ENCODE measurements at places on chromosomes 3 and 15. TPM values are rescaled to one million over a fixed set of nuclear protein-coding genes. Genes with fewer than 3 reads are reported as not detected.
A peak's percentile ranks its signal among the peaks of the same experiment; 100 is the strongest.

Gene PPP1R14D
- not detected for total RNA-seq

Gene LINGO1
- total RNA-seq = not detected

Gene ZNF774
- total RNA-seq = 2.9 TPM

DNA sequence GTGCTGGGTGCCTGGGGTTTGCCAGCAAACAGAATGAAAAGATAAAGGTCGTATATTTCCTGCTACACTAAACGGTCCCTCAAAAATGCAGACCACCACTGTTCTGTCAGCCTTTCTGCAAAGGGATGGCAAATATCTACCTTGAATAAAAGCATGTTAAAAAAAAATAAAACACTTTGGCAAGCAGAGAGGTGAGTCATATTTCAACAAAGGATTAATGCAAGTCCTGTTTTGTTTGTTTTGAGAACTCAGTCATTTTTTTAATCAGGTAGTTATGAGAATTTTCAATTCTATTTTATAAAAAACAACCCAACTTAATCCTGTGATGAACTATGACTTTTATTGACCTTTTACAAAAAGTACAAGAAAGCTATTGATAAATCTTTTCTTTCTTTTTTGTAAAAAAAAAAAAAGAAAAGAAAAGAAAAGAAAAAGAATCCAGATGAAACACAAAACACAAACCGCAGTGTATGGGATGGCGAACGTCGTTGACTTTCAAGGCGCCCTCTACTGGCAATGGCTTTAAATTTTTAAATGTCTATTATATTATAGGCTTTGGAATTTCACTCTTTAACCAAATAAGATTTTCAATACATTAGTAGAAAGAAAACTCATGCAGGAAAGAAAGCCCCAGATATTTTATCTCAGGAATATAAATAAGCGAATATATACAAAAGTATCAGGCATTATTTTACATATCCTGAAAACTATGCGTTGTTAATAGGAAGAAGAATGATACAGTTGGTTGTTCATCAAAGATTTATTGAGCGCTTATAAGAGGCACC is 87.8 kb downstream of the NCEH1 start:
- no peak for DNase-seq

DNA sequence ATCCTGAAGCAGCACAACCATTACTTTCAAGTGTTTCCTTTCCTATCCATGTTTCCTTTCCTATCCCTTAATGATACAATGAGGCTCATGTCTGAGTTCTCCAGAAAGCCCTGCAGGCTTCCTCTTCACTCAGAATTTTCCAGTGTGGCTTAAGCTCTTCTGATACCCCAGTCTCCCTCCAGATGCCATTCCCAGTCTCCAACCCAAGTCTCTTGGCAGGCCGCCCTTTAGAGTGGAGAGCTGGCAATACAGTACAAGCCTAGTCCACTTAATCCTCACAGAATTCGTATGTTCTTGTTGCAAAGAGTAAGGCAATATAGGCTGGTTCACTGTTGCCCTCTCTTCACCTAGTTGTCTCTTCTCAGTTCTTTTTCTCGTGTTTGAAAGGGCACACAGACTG is 503.9 kb upstream of the MDFIC2 start:
- DNase-seq = no peak

DNA sequence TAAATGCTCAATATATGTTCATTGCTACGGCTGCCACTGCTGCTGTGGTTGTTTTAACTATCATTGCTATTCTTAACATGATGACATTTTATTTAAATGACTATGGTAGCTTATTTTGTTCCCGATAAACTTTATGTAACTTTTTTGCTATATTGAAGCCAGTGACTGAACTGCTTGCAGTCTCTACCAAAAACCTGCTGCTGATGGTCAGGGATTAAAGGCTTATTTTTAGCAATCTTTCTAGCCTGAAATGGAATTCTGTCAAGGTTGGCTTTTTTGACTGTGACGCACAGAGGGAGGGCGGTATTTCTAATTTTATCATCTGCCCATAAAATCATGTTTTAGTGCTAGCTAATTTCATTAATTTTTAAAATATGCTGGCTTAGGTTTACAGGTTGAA is 271.8 kb downstream of the KCNH8 start:
- DNase-seq = no peak

GRCh38 chr3:69087030-69087791 is 2.5 kb downstream of the ARL6IP5 start:
- DNase-seq = no peak

DNA sequence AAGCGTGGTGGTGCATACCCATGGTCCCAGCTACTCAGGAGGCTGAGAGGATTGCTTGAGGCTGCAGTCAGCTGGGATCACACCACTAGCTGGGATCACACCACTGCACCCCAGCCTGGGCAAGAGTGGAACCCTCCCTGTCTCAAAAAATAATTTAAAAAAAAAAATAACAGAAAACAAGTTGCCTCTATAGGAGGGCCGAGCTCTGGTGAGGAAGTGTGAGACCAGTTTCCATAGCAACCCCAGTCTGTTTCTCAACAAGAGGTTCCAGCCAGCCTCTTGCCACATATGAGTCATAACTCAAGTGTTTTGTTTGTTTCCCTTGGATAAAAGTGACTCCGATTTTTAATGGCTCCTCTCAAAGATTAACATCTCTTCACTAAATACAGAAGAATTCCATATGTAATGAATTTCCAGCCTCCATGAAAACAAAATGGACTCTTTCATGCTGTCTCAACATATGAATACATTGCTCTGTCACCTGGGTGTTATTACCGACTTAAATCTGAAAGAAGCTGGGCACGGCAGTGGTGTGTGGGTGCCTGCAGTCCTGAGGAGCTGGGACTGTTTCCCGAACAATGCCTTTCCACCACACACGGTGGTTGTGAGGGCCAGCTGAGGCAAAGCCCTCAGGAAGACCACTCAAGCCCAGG is 19.7 kb downstream of the TMEM43 start:
- peak; percentile 33 for DNase-seq

DNA sequence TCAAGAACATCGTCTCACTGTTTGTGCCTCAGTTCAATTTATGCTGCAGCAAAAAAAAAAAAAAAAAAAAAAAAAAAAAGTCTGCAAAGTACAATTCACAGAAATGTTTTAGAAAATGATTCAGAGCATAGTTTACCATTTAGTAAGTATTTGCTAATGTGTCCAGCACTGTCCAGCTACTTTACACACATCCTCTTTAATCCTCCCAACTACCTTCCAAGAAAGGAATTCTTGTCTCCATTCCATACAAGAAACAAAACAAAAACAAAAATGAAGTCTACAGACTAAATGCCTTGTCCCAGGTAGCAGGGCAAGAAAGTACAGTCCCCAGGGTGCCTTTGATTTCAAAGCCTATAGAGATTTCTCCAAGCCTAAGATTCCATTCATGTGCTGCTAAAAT is 38.9 kb upstream of the SNTN start:
- no peak for DNase-seq

- DNase-seq = no peak
Measured at GRCh38 chr3:15690230-15690629, 88.7 kb downstream of the BTD start.

DNA sequence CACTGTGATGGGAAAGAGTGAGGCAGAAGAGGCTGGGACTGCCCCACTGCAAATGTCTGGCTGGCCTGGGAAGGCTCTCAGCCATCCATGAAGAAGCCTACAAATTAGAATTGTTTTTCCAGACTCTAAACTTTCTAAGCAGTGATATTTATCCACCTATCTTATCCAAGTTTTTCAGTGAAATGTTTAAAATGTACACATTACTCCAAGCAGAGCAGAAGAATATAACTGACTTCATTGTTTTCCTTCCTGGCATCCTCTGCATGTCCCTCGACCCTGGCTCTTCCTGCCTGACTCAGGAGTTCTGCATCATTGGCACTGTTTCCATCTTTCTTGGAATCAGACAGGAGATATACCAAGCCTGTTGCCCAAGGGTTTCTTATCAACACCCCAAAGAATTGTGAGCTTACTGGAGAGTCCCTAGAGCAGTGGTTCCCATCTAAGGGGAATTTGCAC is 401.5 kb upstream of the PROK2 start:
- DNase-seq = no peak

DNA sequence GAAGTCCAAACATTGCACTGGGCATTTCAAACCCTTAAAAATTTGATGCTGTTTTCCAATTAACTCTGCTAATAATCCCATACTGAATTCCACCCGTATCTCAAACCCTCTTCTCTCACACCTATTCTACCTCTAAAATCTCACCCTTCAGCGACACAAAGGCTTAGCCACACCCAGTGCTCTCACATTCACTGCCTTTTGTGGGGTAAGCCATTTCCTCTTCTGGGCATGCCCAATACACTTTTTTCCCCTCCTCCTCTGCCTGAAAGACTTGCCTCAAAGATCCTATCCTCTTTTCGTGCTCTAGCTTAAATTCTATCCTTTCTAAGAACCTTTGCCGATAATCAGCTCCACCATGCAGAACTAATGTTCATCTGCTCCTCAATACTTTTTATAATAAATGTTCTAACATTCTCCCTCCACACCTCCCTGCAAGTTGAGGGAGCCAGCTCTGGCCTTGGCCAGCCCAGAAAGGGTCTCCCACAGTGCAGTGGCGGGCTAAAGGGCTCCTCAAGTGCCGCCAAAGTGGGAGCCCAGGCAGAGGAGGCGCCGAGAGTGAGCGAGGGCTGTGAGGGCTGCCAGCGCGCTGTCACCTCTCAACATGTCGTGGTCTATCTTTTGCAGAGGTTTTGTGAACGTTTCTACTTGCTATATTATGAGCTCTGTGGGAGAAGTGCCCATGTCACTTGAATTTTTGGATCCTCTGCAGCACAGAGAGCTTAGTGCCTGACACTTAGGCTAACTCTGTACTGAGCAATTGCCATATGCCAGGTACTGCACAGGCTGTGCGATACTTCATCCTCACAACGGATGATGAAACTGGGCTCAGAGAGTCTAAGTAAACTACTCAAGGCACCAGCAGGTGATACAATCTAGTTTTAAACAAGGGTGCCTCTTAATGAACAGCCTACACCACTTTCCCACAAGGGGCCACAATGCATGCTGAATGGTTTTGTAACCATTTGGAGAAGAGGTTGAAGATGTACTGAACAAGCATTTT is 53.6 kb upstream of the BCL6 start:
- DNase-seq = no peak

DNA sequence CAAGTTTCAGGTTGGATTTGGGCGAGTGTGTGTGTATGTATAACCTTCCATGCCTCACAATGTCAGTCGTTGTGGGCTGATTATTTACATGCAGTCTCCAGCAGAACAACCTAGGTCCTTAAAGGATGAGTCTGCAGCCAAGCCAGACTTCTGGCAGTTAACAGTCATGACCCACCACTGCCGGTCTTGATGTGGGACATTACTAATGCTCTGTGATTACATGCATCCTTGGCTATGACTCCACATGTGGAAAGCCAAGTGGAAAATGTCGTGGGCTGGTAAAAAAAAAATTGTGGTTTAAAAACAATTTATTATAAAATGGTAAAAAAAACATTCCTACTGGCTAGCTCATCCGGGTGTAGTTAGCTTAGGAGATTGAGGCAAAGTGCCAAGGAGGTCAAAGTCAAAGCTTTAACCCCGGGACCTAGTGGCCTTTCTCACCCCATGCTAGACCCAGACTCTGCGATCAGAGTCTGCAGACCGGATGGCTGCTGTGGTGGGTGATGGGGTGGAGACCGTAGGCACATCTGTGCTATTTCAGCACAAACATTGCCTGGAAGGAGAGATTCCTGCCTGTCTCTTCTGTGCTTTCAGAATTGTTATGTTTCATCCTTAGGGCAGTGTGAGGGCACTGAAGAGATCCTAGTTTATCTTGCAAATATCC is 6.8 kb downstream of the RARRES1 start:
- DNase-seq = no peak

GRCh38 chr3:107928084-107928445 is 162.8 kb downstream of the CD47 start:
- DNase-seq = no peak

GRCh38 chr15:88613074-88613944 is 7.8 kb upstream of the AEN start:
- no peak for DNase-seq

Data from activated B cell treated with CpG ODN at 0.5 μM for 24 hours (primary cell).